ENCODE measurements at places on chromosomes 16 and 17.

DNA sequence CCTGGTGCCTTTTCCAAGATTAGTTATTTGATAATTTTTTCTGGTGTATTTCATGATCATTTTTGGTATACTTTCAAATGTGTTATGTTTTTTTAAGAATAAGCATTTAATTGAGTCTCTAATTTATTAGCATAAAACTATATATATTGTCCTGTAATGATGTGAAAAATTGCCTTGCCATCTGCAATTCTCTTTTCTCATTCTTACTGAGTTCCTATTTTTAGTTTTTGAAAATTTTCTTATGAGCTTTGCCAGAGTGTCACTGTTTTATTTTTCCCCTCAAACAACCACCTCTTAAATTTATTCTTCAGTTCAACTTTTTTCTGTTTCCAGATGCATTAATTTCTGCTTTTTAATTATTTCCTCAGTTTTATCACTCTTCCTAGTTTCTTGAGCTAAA, 59.3 kb downstream of the PRKCB start:
- DNase-seq = no peak

DNA sequence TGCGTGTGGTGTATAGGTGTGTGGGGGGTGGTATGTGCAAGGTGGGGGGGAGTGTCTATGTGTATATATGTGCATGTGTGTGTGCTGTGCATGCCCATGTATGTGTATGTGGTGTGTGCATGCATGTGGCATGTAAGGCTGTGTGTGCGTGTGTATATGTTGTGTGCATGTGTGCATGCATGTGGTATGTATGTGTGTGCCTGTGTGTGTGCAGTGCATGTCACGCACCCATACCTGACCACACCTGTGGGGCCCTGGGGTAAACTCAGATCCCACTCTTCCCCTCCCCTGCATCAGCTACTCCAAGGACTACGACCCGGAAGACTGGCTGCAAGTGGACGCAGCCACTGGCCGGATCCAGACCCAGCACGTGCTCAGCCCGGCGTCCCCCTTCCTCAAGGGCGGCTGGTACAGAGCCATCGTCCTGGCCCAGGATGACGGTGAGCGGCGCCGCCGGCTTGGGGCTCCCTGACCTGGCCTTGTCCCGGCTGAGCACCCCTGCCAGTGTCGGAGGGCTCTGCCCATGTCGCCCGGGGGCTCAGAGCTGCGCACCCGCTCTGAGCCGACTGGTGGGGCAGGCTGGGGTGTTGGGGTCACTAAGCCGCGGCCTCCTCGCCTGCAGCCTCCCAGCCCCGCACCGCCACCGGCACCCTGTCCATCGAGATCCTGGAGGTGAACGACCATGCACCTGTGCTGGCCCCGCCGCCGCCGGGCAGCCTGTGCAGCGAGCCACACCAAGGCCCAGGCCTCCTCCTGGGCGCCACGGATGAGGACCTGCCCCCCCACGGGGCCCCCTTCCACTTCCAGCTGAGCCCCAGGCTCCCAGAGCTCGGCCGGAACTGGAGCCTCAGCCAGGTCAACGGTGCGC, 9.1 kb downstream of the SLC22A31 start:
- DNase-seq = no peak

GRCh38 chr16:85428168-85428898, 184.8 kb upstream of the GSE1 start:
- no peak for DNase-seq

GRCh38 chr16:21116148-21116693, 34.4 kb downstream of the DNAH3 start:
- DNase-seq = peak; percentile 85

- DNase-seq = no peak
Measured at GRCh38 chr16:86337138-86337537, 173.2 kb upstream of the FOXF1 start.

DNA sequence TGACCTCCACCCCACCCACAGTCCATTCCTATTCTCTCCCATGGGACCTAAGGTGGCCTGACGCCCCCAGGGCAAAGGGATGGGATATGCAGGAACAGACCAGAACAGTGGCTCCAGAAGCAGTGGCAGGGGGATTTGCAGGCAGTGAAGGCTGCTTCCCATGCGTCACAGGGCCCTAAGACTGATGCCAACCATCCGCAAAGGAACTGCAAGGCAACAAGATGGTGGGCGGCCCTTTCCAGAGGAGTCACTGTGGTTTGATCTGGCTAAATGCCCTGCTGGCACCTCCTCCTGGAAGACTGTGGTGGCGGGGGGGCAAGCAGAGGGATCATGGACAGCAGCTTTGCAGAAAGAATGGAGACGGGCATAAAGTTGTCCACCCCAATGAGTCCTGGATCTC, 4.4 kb upstream of the SLC39A11 start:
- DNase-seq = peak; percentile 30

GRCh38 chr16:60642956-60643355, 1393.3 kb downstream of the CDH8 start:
- no peak for DNase-seq

- no peak for DNase-seq
Measured at GRCh38 chr16:50458667-50459495, 89.3 kb upstream of the NKD1 start.

- no peak for DNase-seq
Measured at GRCh38 chr17:45240905-45241327, 19.2 kb downstream of the FMNL1 start.

- DNase-seq = peak; percentile 57
Measured at GRCh38 chr16:2473999-2474876, 689 bp upstream of the TBC1D24 start.

- no peak for DNase-seq
Measured at GRCh38 chr16:16067127-16067526, 117.7 kb downstream of the ABCC1 start.

Data from common myeloid progenitor, CD34-positive (primary cell).